Activated CD4-positive, CD25-positive, alpha-beta regulatory T cell (primary cell): ENCODE measurements at places on chromosomes 7 and 10.

- no peak for DNase-seq
These were observed 547.5 kb upstream of the PCDH15 start for GRCh38 chr10:55348534-55348933.

DNA sequence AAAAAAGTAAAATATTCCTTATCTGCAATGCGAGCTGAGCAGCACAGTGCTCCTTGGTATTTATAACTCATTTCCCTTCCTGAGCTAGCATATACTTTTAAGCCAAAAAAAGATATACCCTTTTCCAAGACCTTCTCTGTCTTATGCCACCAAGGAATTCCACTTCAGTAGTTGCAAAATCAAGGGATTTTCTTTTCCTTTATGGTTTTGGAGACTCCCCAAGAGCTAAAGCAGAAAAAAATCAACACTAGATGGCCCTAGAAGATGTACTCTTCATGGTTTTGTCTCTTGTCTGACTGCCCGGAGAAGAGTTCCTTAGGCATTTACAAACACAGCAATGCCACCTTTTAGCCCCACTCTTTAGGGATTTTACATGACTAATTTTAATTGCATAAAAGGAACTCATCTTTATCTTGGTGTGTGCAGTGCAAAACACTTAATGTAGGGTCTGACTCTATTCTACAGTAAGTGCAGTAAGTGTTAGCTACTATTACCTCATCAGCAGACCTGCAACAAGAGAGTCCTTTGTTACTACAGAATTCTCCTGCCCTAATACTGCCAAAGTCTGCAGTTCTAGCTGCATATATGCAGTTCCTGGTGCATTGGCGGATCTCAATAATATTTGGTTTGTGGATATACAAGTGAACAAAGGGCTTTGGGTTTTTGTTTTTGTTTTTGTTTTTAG, 443.3 kb downstream of the GFRA1 start:
- DNase-seq, result no peak

DNA sequence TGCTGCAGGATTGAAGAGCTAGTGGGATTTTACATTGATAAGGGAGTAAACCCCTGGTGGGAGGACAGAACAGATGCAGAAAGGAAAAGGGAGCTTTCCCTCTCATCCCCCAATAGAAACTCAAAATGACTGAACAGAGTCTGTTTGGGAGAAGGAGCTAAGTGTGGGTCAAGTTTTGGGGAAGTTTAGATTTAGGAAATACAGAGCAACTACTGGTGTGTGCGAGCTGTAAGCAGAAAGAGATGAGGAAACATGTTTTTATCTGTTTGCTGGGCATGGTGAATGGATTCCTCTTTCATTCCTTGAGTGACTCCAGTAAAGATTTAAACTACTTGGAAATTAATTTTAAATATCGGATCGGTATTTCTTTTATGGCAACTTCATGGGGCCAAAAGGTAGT, 132.7 kb downstream of the AOAH start:
- no peak for DNase-seq

DNA sequence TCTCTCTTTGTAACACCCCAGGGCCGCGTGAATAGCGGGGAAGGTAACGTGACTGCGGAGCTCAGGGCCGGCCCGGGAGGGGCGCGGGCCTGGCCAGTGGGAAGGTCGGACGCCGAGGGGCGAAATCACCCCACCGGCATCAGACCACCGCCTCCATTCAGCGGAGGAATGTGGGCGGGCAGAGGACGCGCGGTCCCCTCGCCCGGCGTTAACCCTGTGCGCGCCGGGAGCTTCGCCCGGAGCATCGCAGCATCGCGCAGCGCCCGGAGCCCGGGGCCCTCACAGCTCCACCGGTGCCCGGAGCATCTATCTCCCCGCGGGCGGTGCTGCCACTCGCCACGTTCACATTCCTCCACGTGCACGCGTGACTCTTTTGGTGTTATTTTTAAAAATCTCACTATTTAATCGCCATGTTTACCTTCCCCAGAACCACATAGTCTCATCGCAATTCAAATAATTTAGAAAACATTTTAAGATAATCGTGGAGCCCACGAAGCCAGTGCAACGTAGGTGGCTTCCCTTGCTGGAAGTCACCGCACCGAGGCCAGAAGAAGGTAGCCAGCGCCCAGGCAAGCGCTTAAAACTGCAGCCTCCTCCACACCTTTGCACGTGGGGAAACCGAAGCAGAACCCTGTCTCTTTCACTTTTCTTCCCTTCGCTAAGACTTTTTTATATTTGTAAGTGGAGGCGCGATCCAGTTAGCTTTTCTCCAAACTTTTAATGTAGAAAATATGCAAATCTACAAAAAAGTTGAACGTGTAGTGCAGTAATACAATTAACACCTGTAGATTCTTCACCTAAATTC, 21.8 kb downstream of the FGFBP3 start:
- no peak for DNase-seq

DNA sequence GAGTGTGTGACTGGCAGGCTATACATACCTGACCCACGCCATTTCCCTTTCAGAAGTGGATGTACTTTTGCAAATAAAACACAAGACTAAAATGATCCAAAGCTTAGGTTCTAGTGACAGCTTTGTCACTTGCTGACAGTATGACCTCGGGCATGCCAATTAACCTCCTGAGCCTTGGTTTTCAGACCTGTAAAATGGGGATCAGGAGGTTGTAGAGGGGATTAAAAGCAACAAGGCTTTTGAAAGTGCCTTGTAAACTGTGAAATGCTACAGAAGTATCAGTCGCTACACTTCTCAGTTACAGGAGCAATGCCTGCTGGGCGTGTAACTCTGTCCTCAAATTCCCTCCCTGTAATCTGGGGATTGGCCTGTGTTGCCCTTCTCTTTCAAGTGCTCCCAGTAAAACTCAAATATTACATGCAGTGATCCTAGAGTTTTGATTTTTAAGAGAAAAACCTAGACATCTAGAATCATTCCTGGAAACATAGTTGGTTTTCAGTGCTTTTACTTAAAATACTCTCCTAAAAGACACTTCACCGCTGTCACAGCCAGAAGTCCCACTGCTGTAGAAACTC, 8.8 kb upstream of the GRB10 start:
- no peak for DNase-seq
